ENCODE measurements at places on chromosomes 12 and 14. TPM values are rescaled to one million over a fixed set of nuclear protein-coding genes. Genes with fewer than 3 reads are reported as not detected.

NGB gene
- total RNA-seq: not detected

TBX5 gene
- not detected for total RNA-seq

NELL2 gene
- not detected for total RNA-seq

GRCh38 chr12:127165567-127166392 is 1101.2 kb upstream of the TMEM132C start:
- no peaks in the 10 kb centered on the region for H3K27me3 ChIP-seq
- DNase-seq: peak; percentile 94
- peaks cover 32% of the 10 kb centered on the region for H3K4me1 ChIP-seq
- H3K36me3 ChIP-seq: no peaks in the 10 kb centered on the region
- peak overlapping the region; percentile 72 for H3K27ac ChIP-seq

DNA sequence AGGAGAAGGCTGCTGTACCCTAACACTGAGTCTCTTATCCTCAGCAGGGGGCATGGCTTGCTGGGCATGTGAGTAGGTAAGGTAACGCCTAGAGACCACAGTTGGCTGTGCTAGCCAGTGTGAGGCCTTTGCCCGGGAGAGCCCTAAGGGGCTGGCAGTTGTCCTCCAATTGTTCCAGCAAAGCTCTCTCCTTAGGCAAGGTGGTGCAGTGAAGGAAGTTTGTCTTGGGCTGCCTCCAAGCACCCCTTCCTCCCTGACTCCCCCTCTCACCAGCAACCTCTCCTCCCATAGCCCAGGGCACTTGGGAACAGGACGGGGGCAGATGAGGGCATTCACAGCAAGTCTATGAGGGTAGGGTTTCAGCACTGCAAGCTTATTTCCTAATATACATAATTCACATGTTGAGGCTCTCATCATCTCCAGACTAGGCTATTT is 23.0 kb downstream of the LACRT start:
- H3K4me3 ChIP-seq: no peak overlapping the region
- no peaks in the 10 kb centered on the region for H3K36me3 ChIP-seq
- H3K4me1 ChIP-seq: no peaks in the 10 kb centered on the region

AQP5 gene
- total RNA-seq: not detected

SLC15A4 gene
- total RNA-seq: 52.5 TPM

SYNDIG1L gene
- total RNA-seq: not detected

FOXM1 gene
- 3.3 TPM for total RNA-seq

DNA sequence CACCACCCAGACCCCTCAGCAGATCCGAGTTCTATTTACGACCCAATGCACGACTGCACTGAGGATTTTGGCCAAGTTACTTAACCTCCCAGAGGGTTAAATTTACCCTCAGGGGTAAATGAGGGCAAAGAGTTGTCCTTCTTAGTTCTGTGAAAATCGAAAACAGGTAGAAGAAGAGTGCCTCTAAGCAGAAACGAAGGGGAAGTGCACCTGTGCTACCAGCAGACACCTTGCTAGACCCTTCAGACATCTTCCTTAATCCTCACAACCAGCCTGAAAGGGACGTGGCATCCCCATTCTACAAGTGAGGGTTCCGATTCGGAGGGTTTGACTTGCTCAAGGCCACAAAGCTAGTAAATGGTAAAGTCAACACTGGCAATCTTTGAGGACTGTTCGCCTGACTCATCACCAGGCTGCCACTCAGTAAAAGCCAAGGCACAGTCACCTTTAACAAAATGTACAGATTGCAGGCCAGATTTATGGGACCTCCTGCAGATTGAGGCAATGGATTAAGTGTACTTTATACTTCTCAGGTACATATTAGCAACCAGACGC is 1.6 kb downstream of the GSG1 start:
- peak overlapping the region; percentile 99 for H3K27ac ChIP-seq
- peaks cover 61% of the 10 kb centered on the region for H3K4me1 ChIP-seq
- H3K4me3 ChIP-seq: peak overlapping the region; percentile 69
- no peaks in the 10 kb centered on the region for H3K36me3 ChIP-seq

DNA sequence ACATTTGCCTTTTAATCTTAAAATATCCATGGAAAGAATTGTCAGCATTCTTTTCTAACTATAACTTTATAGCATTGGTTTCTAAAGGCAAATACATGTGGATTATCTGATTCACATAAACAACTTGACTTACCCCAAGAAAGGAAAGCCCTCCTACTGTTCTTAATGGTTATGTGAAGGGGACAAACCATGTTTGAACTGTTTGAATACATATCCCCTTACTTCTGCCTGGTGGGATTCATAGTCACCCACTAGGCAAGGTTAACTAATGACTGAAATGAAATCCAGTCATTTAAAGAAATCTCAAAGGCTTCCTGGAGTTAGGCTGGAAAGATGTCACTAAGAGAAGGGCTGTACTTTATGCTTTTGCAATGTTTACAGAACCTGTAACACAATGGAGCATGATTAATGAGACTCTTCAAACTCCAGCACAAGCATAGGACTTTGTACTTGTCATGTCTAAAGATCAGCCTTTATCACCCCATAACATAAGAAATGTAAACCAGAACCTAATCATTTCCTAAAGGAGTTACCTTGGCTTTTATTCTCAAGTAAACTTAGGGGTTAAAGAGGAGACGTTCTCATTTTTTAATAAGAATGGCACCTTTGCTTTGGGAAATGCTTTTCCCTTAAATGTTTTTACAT is 10.2 kb upstream of the FLRT2 start:
- no peak overlapping the region for H3K27ac ChIP-seq
- H3K36me3 ChIP-seq: no peaks in the 10 kb centered on the region
- H3K4me3 ChIP-seq: no peak overlapping the region
- H3K27me3 ChIP-seq: no peaks in the 10 kb centered on the region
- no peak for DNase-seq
- peaks cover 13% of the 10 kb centered on the region for H3K4me1 ChIP-seq

GSKIP gene
- total RNA-seq: 26.8 TPM

DNA sequence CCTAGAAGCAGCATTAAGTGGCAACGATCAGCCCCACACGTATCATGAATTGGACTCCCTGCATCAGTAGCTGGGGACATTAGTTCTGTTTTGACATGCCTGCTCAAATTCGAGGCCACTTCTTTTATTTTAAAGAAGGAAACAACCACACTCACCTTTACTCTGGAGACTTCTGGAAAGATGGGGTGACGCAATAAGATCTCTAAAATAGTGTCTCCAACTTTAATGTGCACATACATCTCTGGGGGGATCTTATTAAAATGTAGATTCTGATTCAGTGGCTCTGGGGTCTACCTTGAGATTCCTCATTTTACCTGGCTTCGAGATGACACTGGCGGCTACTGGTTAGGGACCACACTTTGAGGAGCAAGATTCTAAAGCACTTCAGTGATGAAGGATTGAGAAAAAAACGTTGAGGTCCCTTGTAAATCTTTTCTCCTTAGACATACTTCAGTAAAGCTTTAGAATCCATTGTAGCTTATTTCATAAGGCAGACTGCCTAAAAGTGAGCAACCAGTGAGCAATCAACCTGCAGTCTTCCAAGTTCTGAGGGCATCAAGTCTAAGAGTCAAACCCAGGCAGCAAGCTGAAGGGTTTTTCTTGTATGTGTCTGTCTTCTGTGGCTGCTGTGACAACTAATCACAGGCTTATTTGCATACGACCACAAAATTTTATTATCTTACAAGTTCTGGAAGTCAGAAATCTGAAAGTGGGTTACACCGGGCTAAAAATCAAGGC is 718.6 kb upstream of the TBX3 start:
- H3K36me3 ChIP-seq: no peaks in the 10 kb centered on the region
- no peak overlapping the region for H3K27ac ChIP-seq
- H3K4me1 ChIP-seq: peaks cover 11% of the 10 kb centered on the region
- DNase-seq: no peak

DNA sequence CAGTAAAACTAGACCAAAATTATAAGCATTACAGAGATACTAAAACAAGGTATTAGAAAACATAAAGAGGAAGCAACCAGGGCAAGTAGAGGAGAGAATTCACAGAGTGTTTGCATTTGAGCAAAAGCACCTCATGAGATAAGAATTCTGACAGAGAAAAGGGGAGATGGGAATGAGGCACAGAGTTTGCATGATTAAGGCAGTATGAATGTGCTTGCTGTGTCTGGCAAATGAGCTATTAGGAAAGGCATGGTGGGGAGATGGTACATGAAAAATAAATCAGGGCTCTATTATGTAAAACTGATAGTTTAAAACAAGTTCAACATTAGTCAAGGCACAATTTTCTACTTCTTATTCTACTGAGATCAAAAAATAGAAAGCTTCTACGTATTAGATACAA is 23.1 kb downstream of the GARIN6 start:
- no peaks in the 10 kb centered on the region for H3K4me1 ChIP-seq
- no peak overlapping the region for H3K4me3 ChIP-seq
- no peak overlapping the region for H3K27ac ChIP-seq
- no peaks in the 10 kb centered on the region for H3K27me3 ChIP-seq

DNA sequence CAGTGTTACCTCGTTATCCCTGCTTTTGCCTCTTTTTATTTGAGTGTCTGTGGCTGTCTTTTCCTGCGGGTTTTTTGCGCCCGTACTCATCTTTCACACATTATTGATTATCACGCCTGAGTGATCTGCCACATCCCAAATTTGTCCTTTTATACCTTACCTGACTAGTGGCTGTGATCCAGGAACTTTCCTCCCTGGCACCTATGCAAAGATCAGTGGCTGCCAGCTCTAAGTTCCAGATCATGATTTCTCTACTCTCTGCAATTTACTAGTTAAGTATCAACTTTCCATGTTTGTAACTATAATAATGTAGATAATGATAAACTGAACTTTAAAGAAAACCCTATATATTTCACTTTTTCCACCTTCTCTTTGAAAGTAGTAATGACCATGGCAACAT is 36.9 kb downstream of the PLEKHA5 start:
- no peaks in the 10 kb centered on the region for H3K36me3 ChIP-seq
- no peaks in the 10 kb centered on the region for H3K4me1 ChIP-seq
- no peaks in the 10 kb centered on the region for H3K27me3 ChIP-seq

- DNase-seq: no peak
- no peaks in the 10 kb centered on the region for H3K4me1 ChIP-seq
- H3K27me3 ChIP-seq: no peaks in the 10 kb centered on the region
- no peaks in the 10 kb centered on the region for H3K36me3 ChIP-seq
- no peak overlapping the region for H3K4me3 ChIP-seq
Observed at GRCh38 chr14:82122655-82123054, 589.0 kb upstream of the SEL1L start.

DNA sequence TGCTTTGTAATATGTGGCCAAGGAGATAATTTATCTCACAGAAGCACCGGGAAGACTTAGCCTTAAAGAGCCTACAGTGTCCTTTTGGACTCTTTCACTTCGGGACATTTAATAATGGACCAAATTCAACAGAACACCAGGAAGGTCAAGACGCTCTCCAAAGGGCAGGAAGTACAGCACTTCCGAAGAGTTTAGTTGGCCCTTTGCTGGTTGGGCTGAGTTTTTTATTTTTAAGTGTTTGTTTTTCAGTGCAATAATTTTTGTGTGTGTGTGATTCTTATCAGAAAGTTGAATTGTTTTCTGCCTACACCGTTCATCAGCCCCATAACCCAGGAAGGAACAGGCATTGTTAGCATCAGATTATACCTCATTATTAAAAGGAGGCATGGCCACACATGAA is 193.0 kb downstream of the EPS8 start:
- H3K27ac ChIP-seq: no peak overlapping the region
- peaks cover 17% of the 10 kb centered on the region for H3K4me1 ChIP-seq
- H3K4me3 ChIP-seq: no peak overlapping the region
- H3K36me3 ChIP-seq: no peaks in the 10 kb centered on the region

LRRC43 gene
- 2.9 TPM for total RNA-seq

MEG3 gene
- total RNA-seq: 269 TPM

CLEC4E gene
- not detected for total RNA-seq

SLC6A15 gene
- under 0.01 TPM for total RNA-seq

DNA sequence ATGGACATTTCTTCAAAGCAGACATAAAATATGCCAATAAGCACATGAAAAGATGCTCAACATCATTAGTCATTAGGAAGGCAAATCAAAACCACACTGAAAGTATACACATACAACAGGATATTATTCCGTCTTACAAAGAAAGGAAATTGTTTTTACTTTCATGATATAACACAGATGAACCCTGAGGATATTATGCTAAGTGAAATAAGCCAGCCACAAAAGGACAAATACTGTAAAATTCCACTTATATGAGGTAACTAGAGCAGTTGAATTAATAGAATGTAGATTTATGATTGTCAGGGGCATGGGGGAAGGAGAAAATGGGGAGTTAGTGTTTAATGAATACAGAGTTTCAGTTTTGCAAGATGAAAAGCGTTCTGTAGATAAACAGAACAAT is 4.2 kb downstream of the ACYP1 start:
- H3K4me1 ChIP-seq: peaks cover 7% of the 10 kb centered on the region
- no peaks in the 10 kb centered on the region for H3K27me3 ChIP-seq
- H3K36me3 ChIP-seq: no peaks in the 10 kb centered on the region
- DNase-seq: no peak

SPTB gene
- total RNA-seq: not detected

CCDC177 gene
- total RNA-seq: not detected

DNA sequence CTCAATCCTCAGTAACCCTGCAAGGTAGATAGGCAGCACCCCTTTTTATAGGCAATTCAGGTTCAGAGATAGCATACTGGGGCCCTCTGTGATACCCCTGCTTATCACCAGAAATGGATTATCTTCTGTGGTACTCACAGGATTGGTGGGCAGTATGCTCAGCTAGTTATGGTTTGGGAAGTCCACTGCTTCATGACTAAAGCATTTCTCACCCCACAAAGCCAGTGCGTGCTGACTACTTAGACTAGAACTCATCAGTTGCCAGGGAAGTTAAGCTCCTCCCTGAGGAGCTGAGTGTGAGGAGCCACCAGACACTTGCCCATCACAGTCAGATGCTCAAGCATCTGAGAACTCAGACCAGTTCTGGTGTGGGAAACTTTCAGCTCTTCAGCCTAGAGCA is 76.3 kb downstream of the SCAF11 start:
- peak overlapping the region; percentile 25 for H3K27ac ChIP-seq
- peak; percentile 76 for DNase-seq
- no peak overlapping the region for H3K4me3 ChIP-seq
- H3K4me1 ChIP-seq: peaks cover 12% of the 10 kb centered on the region
- no peaks in the 10 kb centered on the region for H3K27me3 ChIP-seq
- peaks cover 7% of the 10 kb centered on the region for H3K36me3 ChIP-seq

RAB5B gene
- total RNA-seq: 87.5 TPM

DNA sequence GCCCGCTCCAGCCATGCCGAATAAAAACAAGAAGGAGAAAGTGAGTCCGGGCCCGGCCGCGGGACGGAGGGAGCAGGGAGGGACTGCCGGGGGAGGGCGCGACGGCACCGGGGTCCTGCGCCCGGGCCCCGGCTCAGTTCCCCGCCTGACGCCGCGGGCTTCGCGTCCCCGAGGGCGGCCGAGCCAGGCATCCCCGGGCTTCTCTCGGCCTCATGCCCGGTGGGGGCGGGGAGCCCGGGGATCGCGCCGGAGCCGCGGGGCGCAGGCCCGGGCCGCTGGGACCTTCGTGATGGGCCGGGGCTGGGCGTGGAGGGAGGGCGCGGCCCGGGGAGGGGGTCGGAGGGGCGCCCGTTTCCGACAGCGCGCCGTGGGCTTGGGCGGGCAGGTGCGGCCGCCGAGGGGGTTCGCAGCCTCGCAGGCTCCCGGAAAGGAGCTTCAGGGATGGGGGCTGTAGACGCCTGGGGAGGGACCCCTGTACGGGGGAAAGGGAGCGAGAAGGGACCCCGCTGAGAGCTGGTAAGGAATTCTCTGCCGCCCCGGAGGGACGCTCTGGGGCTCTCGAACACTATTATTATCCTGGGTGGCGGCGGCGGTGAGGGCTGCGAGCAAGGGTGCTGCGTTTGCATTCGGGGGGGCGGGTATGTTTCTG is 496 bp downstream of the PPP2R5C start:
- no peak overlapping the region for H3K27ac ChIP-seq
- H3K27me3 ChIP-seq: peaks cover 12% of the 10 kb centered on the region
- peaks cover 10% of the 10 kb centered on the region for H3K4me1 ChIP-seq
- DNase-seq: peak; percentile 96
- peak overlapping the region; percentile 81 for H3K4me3 ChIP-seq
